NCI-H524 (cell line): ENCODE measurements at places on chromosomes 2 and 18.

DNA sequence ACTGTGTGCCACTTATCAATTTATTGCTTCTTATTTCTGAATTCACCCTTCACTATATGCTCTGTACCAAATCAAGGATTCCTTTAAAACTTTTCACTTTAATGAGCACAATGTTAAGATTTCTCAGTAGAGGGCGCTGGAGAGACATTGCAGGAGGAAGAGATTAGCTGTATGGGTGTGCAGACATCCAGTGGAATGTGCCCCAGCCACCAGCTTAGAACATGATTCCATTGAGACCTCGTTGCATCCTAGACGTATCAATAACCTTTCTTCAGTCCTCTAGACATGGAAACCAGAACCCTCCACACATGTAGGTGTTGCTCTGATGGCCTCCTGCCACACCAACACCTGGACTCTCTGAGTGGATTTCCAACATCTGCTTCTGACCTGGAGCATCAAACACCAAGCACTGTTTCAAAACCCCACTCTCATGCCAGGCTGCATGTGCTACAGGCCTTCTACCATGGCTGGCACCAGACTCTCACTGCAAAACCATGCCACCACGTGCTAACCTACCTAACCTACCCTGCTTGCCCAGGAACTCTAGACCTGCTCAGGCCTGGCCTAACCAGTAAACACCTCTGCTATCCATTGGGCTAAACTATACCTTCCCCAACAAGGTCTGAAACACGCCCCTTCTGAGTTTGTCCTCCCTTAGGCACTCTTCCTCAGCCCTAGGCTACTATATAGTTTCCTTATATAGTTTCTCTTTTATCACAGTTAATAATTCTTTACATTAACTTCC is 633.2 kb upstream of the PKDCC start:
- peak; percentile 17 for DNase-seq

GRCh38 chr2:133652398-133652797 is 84.1 kb upstream of the NCKAP5 start:
- DNase-seq = no peak

- DNase-seq = no peak
Measured at GRCh38 chr18:68505178-68505574, 209.7 kb downstream of the TMX3 start.

DNA sequence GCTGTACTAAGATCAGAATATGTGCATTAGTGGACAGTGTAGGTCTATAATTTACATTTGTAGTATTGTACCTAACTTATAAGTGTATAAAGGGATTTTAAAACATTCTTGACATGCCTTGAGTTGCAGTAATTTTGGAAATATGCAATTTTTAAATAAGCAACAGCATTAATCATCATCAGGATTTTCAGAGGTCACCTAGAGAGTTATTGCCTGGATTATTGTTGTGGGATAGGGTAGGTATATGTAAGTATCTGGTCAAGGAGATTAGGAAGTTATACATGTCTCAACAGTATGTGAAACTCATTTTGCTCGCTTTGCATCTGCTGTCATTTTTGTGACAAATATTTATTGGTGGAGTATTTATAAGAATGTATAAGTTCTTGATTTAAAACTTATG is 184.2 kb downstream of the WDR7 start:
- DNase-seq = no peak

DNA sequence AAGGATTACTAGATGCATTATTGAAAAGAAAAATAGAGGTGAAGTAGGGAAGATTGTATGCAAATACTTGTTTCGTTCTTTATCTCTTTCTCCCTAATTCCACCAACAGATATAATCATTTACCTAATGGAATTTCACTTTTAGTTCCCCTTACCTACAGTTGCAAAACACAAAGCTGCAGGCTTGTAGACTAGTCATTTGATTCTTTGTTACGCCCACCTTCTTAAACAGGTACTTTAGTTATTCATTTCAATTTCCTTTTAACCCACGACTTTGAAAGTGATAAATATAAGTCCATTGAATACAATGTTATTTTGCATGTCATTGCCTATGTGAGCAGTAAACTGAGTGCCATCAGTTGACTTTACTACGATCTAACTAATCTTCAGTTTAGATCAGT is 3.9 kb upstream of the HRH4 start:
- no peak for DNase-seq

- DNase-seq = no peak
Measured at GRCh38 chr18:36629138-36629530, 199.7 kb downstream of the TPGS2 start.

- no peak for DNase-seq
Measured at GRCh38 chr2:124347209-124347608, 322.1 kb downstream of the CNTNAP5 start.
